ENCODE measurements at places on chromosomes 12 and 14.

- no peak for DNase-seq
Measured at GRCh38 chr14:33922125-33922524, 28.7 kb downstream of the EGLN3 start.

DNA sequence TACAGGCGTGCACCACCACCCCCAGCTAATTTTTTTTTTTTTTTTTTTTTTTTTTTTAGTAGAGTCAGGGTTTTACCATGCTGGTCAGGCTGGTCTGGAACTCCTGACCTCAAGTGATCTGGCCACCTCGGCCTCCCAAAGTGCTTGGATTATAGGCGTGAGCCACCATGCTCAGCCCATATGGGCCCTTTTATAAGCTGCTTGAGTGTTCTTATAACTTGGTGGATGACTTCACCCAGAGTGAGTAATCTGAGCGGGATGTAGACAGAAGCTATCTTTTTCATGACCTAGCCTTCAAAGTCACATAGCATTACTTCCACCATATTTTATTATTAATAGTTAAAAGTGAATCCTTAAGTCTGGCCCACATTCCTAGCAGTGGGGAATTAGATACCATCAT is 16.4 kb downstream of the BBOF1 start:
- no peak for DNase-seq

DNA sequence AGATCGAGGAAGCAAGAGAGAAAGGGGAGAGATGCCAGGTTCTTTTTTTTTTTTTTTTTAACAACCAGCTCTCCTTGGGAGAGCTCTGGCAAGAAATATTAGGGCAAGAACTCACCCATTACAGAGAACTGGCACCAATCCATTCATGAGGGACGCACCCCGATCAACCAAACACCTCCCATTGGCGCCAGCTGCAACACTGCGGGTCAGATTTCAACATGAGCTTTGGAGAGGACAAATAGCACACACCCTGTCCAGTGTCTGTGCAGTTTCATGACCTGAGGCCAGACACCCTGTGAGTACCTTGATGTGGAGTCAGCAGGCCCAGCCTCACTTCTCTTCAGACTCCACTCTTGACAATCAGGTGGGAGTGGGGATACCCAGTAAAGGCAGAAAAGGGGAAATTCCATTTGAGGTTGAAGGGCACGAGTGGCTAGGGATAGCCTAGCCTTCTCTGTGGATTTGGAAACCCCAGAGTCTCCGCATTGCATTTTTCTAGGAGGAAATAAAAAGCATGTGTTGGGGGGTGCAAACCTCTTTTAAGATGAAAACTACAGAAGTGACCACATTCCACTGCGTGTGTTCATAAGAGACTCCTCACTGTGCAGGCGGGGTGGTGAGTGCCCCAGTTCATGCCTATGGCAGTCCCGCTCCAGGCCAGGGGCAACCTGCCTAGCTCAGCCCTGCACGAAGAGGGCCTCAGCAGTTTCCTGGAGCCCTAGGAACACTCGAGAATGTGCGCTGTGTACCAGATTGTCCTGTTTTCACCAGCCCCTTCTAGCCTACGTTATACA is 42.4 kb upstream of the GPATCH2L start:
- DNase-seq, result no peak

GRCh38 chr14:74647678-74648461 is 35.8 kb upstream of the LTBP2 start:
- no peak for DNase-seq

- DNase-seq, result no peak
Measured at GRCh38 chr12:90959538-90960139, 4.7 kb upstream of the CCER1 start.

DNA sequence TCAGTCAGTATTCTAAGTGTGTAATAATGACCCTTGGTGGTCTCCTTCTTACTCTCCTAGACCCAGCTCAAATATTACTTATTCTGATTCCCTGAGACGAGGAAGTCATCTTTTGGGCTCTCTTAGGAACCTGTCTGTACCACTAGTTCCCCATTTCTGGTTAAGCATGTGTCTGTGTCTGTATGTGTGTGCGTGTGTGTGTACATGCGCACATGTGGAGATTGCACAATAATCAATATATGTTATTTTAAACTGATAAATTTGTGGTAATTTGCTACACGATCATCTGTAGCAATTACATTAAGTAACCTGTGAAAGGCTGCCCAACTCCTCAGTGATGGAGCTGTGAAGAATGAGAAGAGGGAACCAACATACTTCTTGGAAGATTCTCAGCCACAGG is 132.2 kb downstream of the ASCL4 start:
- DNase-seq, result no peak
